Activated naive CD4-positive, alpha-beta T cell treated with anti-CD3 and anti-CD28 coated beads, Interleukin-2, amount 50 U/mL, for 16 hours (primary cell): ENCODE measurements at places on chromosomes 3 and 15.

DNA sequence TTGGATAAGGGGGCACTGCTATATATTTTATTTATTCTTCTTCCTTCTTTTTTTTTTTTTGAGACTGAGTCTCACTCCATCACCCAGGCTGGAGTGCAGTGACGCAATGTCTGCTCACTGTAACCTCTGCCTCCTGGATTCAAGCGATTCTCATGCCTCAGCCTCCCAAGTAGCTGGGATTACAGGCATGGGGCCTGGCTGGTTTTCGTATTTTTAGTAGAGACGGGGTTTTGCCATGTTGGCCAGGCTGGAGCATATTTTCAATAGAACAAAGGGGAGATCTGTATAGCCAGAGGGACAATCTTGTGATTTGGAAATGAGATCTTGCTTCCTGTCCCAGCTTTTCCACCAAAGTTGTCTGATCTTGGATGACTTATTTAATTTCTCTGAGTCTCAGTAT is 133.1 kb upstream of the ABHD17C start:
- DNase-seq: no peak

- DNase-seq: no peak
These were observed 525.8 kb downstream of the SHQ1 start for GRCh38 chr3:72322264-72322976.

- DNase-seq: no peak
These were observed 287.1 kb downstream of the NAALADL2 start for GRCh38 chr3:175146258-175146657.

- no peak for DNase-seq
These were observed 101.5 kb upstream of the ASB14 start for GRCh38 chr3:57393977-57394376.

- DNase-seq: peak; percentile 4
These were observed 33.0 kb downstream of the ALDH1L1 start for GRCh38 chr3:126147147-126147931.

DNA sequence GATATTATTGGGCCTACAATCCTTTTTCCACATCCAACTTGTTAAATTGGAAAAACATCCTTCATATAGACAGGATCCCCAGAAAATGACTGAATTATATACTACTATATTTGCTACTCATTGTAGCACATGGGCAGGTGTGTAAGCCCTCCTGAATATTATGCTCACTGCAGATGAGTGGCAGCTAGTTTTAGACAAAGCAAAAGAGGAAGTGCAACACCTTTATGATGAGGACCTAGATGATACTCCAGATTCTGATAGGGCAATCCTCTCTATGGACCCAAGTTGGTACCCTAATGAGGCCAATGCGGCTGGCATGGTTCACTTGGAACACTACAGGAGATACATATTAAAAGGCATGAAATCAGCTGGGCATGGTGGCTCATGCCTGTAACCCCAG is 119.1 kb upstream of the PLCL2 start:
- no peak for DNase-seq

DNA sequence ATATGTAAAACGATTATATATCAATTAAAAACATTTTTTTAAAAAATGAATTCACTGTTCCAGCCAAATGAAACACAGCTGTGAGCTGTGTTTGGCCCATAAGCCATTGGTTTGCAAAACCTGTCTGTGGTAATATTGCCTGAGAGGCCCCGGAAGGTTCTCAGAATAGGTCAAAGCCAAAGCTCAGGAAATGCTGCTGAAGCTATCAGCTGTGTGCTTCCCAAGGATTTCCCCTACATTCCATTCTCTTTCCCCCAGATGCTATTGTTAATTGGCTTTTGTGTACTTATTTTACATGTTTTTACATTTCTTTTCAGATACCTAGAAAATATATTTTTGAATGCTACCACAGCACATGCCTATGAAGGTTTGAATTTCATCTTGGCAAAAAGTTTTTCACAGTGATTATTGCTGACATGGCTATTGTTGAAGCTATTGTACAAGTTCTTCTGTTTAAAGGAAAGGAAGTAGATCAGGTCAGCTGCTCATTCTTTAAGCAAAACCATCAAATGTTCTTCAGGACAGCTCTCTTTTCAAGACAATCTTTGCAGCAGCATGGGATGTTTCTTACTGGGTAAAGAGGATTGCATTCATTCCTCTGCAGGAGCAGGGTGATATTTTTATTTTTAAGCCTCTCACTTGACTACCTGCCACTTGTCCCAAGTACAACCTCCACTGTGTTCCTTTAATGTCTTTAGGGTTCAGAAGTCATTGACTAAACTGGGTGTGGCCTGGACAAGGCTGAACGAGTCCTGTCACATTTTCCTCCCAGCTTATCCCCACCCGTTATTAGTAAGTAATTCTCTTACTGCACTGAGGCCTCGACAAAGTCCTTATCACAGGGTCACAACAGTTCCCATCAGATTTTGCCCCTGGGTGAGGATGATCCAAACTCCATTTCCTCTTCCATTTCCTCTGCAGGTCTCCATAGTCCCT is 26.3 kb upstream of the BNC1 start:
- DNase-seq: no peak

DNA sequence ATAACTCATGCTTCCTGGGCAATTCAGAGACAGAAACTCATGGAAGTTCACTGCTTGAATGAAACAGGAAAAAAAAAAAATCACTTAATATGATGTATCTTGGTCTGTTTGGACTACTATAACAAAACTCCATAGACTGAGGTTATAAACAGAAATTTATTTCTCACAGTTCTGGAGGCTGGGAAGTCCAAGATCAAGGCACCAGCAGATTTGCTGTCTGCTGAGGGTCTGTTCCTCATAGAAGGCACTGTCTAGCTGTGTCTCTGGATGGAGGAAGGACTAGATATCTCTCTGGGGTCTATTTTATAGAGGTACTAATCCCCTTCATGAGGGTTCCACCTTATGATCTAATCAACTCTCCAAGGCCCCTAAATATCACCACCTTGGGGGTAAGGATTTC is 119.3 kb downstream of the IGF2BP2 start:
- DNase-seq: no peak

DNA sequence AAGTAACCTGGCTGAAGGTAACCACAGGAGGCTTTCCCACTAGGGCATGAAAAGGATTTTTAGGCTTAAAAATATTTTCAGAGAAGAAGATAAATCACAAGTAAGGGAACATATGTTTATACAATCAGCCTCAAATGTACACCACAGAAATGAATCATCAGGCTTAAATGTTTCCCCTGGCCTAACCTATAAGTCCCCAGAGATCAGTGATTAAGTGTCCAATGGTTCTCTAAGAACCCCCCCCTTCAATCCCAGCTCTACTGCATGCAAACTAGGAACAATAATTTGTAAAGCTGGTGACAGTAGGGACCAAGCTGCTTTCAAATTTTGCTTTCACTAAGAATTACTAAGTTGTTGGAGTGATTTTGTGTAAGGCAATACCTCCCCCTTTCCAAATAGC is 431.6 kb upstream of the LMCD1 start:
- no peak for DNase-seq

DNA sequence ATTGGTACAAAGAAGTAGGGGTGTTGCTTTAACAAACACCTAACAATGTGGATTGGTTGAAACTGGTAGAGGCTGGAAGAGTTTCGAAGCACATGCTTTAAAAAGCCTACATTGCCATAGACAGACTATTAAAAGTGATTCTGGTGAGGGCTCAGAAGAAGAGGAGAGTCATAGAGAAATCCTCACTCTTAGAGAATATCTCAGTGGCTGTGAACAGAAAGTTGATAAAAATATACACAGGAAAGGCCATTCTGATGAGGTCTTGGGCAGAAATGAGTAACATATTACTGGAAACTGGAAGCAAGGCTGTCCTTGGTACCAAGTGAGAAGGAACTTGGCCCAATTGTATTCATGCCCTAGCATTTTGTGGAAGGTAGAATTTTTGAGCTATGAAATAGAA is 173.7 kb upstream of the CRBN start:
- no peak for DNase-seq

GRCh38 chr15:59540654-59541053 is 70.9 kb upstream of the GCNT3 start:
- no peak for DNase-seq

DNA sequence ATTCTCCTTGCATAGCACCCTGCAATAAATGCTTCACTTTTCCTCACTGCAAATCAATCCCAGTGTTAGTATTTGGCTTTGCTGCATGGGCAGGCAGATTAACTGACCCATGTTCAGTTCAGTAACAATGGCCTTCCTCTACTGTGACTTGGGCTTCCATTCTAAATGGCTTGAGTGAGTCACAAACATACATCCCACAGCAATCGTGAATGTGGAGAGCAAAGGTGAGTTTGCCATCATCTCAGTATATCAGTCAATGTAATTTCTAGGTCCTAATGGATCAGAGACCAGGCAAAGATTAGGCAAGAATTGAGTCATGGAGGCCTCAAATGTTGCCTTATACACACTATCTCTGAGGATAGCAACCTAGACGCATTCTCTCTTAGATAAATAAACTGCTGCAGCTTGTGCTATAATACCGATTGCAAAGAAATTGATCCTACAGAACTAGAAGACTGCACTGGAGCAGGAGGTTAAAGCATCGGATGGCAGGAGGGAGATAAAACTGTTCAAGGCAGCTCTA is 8.3 kb upstream of the ATP8B4 start:
- DNase-seq: no peak

DNA sequence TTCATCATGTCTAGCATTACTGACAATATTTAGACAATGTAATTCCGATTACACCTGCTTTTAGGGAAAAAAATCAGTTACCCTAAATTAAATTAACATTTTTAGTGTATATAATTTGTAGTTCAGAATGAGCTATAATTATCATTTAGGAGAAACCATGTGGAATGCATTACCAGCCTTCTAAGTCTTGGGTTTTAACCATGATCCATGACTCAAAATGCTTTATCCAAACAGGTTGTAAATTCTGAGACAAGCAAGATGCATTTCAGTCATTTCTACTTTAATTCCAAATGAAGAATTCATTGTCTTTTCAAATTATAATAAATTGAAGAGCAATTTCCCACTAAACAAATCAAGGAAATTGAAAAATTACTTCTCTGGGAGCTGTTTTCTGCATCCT is 243.7 kb upstream of the LRIG1 start:
- DNase-seq: no peak

- no peak for DNase-seq
These were observed 21.6 kb downstream of the ATP2B2 start for GRCh38 chr3:10483686-10484345.

DNA sequence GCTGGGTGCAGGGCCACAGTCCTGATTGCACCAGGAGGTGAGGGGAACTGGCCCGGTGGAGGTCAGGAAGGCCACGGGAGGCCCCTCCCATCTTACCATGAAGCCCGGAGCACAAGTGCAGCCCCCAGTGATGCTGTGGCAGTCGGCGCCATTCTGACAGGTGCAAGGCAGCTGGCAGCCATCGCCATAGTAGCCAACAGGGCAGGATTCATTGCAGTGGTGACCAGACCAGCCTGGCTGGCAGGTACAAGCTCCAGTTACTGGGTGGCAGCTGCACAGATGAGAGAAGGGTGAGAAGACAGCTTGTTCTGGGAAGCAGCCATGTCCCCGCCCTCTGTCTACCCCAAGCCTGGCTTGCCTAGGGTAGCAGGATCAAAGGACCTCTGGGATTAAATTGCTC is 88.2 kb downstream of the RAB11A start:
- no peak for DNase-seq

DNA sequence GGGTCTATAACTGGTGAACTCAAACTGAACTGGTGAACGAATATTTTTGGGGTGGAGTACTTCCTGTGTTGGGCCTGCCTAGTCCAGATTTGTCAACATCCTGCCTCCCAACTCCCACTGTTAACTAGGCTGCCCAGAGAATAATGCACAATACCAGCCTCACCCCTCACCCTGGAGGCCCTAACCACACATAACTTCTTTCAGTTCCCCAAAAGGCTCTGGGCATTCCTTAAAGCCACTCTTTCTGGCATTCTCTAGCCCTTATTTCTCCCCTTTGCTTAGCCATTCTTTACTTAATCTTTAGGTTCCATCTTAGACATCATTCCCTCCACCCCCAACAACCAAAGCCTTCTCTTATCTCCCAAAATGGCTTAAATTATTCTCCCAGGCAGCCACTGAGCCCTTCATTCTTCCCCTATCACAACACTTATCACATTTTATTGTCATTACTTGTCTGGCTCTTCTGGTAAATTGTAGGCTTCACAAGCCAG is 9.1 kb upstream of the SEC11A start:
- no peak for DNase-seq

GRCh38 chr3:32017286-32017685 is 35.7 kb downstream of the ZNF860 start:
- DNase-seq: no peak

DNA sequence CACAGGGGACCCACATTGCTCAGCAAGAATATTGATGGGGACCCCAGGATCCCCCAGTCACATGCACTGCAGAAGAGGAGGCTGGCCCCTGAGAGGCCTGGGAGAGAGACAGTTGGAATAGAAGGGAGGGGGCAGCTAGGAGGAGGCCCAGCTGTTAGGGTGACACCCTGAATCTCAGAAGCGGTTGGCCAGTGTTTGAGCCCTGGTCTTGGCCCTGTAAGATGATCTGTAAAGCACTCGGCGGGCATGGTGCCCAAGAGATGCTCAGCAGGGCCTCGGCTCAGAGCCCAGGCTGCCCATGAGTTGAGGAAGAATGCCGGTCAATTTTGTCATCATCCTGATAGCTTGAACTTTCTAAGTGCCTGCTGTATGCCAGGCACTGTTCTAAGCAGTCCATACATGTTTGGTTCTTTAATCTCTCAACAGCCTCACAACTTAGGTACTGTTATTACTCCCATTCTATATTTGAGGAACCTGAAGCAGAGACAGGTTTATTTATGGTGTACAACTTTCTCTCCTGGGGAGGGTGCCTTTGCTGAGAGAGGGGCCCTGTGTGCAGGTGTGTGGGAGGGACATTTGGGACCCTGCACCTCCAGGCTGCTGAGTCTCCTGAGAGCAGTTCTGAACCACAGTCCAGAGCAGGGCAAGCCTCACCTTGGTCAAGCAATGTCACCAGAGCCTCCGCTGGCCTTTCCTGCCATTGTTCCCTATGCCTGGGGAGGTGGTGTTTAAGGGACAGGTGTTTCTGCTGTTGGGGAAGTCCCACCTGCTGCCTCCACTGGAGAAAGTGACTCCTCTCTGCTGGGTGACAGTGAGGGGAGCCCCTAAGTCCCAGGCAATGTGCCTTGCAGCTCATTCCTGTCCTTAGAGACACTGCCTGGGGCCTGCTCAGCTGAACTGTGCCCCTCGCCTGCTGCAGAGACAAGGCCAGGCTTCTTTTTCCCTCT is 26.0 kb downstream of the SLC6A6 start:
- peak; percentile 54 for DNase-seq

- no peak for DNase-seq
These were observed 8.1 kb upstream of the IGDCC3 start for GRCh38 chr15:65385870-65386258.

GRCh38 chr3:139189943-139190342 is 145.3 kb upstream of the PRR23C start:
- DNase-seq: no peak

- no peak for DNase-seq
These were observed 43.5 kb upstream of the STXBP5L start for GRCh38 chr3:120864541-120864940.
